Activated T-helper 2 cell treated with anti-CD3 and anti-CD28 coated beads, Interferon-gamma antibody, Interleukin-2, Interleukin-4, amounts not matched to agents 10 μg/mL and 5 μg/mL and 100 μg/mL, durations not matched to agents 14 hours and 24 hours and 36 hours (primary cell): ENCODE measurements at places on chromosomes 13 and 19.

DNA sequence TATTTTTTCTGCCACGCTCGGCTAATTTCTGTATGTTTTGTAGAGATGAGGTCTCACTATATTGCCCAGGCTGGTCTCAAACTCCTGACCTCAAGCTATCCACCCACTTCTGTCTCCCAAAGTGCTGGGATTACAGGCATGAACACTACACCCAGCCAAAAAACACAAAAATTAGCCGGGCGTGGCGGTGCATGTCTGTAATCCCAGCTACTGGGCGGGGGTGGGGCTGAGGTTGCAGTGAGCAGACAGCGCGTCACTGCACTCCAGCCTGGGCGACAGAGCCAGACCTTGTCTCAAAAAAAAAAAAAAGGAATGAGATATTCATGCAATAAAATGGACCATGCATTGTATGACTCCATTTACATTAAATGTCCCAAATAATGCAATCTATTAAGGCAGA is 32.2 kb downstream of the VASP start:
- no peak for DNase-seq

DNA sequence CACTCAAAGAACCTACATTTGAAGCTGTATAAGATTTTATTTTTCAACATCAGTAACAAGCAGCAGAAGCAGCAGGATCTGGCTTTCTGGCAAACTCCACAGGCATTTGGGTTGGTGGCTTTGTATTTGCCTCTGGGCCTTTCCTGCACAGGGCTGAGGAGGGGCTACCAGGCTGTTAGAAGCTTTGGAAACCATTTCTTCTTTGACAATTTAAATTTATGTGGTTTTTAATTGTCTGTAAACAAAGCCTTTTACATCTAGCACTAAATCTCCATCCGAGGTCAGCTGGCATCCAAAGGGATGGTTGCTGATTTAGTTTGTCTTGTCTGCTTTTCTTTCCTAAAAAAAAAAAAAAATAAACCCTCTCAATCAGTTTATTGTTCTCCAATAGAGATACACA is 127.5 kb upstream of the OBI1 start:
- DNase-seq: no peak

GRCh38 chr19:6501740-6502648 is at the start of gene TUBB4A:
TUBB4A (minus strand) TSS chr19:6502309; CDS start chr19:6502212, 97 bp downstream.
- DNase-seq: peak; percentile 42

DNA sequence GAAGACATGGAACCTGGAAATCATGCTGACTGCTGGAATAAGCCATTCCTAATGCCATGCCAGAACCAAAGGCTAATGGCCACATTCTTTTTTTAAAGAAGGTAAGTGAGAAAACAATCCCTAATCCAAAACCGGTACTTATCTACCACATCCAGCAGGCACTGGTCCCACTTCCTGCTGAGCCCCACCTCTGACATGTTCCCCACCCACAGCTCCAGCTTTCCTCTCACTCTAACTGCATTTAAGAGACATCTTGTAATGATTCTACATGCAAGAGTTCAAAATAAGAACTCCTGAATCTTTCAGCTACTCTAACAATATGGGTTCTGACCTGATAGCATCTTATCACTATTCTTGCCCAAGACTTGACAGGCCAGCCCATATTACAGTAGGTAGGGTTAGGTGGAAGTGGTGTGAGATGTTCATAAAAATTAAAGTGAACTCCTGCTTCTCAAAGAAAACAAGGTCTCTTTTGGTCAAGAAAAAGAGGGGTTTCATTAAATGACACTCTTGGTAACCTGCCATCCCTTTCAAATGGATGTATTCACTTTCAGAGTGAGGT is 41.9 kb downstream of the N4BP2L2 start:
- DNase-seq: no peak

DNA sequence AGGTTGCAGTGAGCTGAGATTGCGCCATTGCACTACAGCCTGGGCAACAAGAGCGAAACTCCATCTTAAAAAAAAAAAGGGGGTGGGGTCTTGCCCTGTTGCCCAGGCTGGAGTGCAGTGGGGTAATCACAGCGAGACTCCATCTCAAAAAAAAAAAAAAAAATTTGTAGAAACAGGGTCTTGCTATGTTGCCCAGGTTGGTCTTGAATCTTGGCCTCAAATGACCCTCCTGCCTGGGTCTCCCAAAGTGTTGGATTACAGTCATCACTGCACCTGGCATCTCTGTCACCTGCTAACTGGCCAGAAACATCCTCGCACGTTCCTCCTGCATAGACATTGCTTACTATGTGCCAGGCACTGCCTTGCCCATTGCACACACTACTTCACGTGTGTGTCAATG is 14.1 kb downstream of the RCN3 start:
- DNase-seq: no peak
